ENCODE measurements at places on chromosomes 12 and 14.

DNA sequence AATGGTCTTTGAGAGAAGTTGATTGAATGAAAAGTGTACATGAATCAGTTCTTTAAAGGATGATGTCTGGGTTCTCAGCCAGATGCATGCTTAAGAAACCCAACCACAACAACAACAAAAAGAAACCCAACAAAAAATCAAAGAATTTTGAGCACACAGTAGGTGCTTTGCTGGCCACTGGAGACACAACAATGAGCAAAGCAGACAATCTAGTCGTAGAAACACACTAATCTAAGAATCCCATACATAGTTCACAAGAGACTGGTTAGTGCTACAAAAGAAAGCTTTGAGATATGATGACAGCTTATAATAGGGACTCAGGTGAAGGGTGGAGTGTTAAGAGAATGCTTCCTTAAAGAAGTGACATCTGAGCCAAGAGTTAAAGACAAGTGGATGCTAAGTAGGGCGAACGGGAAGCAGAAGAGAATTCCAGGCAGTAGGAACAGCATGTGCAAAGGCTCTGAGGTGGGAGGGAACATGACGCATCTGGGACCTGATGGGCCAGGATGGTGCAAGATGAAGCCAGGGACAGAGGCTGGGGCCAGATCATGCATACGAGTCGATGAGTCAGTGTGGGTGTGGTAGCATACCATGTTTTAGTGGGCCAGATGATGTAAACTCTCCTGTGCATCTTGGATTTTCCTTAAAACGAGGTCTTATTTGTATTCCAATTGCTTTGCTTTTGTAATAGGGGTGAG, 4.6 kb upstream of the HIP1R start:
- DNase-seq, result no peak

- no peak for DNase-seq
These were observed 38.5 kb downstream of the TMEM120B start for GRCh38 chr12:121751034-121751433.

DNA sequence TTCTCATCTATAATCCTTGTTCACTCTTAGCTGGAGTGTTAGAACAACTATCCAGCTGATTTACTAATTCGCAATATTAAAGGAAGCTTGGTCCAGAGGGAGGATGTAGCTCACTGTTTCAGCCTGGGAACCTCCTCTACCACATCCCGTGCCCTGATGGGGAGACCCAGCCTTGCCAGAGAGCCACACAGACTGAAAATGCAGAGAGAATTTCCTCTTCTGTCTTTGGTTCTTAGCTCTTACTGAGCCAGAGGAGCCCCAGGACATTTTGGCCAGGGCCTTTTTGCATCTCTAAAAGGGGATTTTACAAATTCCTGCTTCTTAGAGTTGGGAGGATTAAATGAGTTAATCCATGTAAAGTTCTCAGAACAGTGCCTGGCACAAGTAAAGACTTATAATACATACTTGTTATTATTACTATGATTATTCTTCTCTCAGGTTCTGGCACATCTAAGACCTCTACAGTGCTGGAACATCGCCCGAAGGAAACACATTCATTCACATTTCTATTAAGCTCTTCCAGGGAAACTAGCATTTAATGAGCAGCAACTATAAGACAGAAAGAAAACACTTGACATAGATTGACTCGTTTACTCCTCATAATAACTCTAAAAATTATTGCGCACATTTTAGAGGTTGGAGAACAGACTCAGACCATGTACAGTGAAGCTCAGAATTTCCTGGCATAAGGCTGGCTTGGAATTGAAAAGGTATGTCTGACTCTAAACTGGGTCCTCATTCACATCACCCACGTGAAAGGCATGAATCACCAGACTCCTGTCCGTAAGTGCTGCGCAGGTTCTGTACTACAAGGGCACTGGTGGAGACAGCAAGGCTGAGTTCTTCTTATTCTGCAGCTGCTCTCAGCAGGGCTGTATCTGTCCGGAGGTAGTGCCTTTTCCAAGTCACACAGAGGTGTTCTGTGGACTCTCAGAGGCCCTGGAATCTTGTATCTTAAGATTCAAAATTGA, 27.8 kb upstream of the AEBP2 start:
- DNase-seq, result no peak

GRCh38 chr12:93032758-93033157, 103.7 kb upstream of the EEA1 start:
- DNase-seq, result no peak

- DNase-seq, result no peak
These were observed 46.6 kb upstream of the PAPOLA start for GRCh38 chr14:96455588-96455987.

GRCh38 chr12:9071969-9072368, 43.8 kb downstream of the A2M start:
- no peak for DNase-seq

DNA sequence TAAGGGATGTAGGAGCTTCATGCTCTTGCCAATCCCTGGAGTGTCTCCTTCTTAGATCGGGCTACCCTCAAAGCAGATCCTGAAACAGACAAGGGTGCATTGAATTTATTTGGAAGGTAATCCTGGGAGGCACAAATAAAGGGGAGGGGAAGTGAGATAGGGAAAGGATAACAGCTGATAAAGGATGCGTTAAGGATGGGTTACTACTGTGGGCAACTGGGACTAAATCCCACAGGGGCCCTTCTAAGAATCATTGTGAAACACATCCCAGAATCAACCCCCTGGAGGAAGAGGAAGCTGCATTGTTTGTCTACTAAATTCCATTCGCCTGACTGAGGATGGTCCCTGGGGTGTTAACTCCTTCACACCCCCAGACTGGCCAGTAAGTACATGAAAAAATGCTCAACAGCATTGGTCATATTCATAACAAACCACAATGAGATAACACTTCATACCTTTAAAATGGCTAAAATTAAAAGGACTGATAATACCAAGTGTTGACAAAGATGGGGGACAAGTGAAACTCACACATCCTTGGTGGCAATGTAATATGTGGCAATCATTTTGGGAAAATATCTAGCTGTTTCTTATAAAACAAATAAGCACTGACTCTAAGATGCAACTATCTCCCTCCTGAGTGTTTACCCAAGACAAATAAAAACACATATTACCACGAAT, 37.0 kb upstream of the CMKLR1 start:
- DNase-seq, result no peak

DNA sequence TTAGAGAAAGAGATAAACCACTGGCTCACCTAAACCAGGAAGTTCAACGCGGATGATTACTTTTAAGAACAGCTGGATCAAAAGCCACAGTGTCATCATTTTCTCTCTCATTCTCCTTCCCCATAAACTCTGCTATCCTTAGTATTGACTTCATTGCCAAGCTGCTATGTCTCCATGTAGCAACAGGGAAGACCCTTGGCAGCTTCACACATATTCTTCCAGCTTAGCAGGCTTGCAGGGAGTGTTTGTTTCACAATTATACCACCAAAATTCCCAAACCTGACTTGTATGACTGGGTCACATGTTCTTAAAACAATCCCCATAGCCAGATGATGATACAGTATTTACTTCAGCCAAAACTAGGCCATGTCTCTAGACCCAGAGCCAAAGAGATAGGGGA, 235.5 kb downstream of the PAWR start:
- DNase-seq, result no peak

- no peak for DNase-seq
These were observed 266.4 kb downstream of the NAV3 start for GRCh38 chr12:78096909-78097597.

- DNase-seq, result no peak
These were observed 37.0 kb upstream of the ANO2 start for GRCh38 chr12:5982106-5982505.

- DNase-seq, result no peak
These were observed 286.4 kb downstream of the PCNX1 start for GRCh38 chr14:71193663-71194062.

DNA sequence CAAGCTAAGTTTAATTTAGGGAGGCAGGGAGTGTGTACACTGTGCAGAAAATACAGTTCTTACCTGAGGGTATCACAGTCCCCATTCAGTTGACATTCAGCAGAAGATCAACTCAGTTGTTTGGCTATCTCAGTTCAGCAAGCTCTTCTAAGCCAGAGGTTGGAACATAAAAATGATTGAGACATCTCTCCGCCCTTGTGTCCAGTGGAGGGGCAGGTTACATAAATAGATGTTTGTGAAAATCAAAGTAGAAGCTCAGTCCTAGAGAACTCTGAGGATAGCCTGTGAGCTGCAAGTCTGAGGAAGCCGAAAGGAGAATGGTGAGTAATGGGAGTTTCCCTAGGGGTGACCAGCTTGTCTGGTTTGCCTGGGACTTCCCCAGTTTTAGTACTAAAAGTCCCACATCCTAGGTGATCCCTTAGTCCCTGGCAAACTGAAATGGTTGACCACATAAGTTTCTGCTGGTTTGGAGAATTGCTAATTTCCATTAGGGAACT, 251.4 kb upstream of the ATP2B1 start:
- peak; percentile 36 for DNase-seq

DNA sequence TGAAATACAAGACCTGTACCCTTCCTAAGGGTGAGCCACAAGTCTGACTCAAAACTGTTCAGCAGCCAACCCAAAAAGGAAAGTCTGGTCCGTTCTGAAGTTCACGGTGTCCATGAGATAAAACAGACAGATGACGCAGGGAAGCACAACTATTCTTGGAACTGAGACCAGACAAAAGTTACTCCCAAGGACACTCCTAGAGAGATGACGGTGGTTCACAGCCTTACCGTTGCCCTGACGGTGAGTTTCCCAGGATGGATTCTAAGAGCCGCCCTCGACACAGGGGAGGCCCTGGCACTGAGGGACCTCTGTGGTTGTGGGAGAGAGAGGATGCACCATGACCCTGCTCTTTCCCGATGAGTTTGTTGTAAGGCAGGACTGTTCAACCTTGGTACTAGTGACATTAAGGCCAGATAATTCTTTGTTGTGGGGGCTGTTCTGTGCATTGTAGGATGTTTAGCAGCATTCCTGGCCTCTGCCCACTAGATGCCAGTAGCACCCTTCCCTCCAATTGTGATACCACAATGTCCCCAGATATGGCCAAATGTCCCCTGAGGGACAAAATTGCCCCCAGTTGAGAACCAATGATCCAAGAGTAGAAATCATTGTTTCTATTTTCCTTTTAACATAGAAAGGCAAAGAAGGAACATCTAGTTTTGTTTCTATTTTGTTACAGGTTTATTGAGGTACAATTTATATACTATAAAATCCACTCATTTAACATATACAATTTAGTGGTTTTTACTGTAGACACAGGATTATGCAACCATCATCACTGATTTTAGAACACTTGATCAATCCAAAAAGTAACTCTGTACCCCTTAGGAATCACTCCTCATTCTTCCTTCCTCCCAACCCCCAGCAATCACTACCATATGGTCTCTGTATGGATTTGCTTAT, 23.0 kb downstream of the OR10P1 start:
- no peak for DNase-seq

GRCh38 chr12:9049520-9050133, 60.3 kb downstream of the KLRG1 start:
- no peak for DNase-seq

GRCh38 chr12:108722992-108723766, 8.1 kb downstream of the CORO1C start:
- DNase-seq, result no peak

DNA sequence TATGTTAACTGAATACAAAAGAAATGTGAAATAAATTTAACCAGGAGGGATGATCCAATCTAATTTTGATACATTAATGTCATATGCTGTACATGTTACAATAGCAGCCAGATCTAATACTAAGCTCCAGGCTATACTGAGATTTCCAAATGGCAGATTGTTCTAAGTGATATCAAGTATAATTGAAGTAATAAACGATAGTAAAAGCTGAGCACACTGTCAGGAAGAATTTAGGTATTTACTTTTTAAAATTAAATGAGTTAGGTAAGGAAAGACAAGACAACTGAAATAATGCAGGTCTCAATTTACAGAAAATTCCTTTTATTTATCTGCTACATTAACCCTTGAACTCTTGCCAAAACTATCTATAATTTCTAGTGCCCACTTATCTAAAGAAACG, 39.9 kb downstream of the INSM2 start:
- DNase-seq, result no peak

DNA sequence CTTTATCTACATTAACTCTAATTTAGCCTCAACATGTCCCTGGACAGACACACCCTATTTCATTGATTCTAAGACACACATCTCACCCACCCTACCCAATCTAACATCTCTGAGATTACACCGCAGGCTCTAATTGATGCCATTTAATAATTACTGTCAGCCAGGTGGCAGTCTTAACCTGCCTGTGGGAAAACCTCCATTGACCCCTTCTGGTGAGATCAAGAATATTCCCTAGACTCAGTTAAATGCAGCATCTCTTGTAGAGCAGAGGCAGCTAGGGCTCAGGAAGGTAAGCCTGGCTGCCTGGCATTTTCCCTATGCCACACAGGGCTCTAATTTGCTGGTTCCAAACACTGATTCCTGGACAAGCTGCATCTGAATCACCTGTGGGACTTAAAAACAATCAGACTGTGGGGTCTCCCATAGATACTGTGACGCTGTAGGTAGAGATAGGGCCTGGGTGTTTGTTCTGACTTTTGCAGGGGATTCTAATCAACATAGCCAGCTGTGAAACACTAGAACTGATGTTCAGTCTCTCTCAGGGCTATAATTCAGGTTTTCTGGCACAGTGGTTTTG, 14.3 kb downstream of the MCRS1 start:
- no peak for DNase-seq

DNA sequence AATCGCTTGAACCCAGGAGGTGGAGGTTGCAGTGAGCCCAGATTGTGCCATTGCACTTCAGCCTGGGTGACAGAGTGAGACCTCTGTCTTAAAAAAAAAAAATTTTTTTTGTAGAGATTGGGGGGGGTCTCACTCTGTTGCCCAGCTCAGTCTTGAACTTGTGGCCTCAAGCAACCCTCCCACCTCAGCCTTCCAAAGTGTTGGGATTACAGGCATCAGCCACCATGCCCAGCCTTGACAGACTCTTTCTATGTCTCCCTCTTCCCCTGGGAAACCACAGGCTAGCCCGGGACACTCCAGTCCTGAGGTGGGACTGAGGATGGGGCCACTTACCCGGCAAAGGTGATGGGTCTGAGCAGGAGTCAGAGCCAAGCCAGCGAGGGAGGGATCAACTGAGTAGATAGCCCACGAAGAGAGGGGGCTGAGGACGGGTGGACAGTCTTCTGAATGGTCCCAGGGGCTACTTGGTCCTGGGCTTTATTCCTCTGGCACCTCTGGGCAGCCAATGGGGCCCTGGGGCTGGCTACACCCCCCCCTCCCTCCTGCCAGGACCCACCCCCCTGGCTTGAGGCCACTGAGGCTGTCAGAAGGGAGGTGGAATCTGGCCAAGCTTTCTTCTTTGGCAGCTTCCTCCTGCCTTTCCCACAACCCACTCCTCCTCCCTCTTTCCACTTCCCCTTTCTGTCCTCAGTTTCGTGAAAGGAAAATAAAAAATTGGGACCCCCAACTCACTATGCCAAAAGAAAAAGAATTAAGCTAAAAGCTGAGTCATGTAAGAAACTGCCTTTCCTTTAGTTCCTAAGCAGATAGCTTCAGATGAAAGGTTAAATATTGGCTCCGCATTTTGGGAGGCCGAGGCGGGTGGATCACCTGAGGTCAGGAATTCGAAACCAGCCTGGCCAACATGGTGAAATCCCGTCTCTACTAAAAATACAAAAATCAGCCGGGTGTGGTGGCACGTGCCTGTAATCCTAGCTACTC, at the start of gene SDS:
SDS (minus strand) TSS at position 453 of the 981 bp plus-strand sequence. CDS start 4,179 bp downstream, outside the sequence.
- DNase-seq, result no peak

GRCh38 chr12:48459259-48459658, 13.1 kb upstream of the ANP32D start:
- no peak for DNase-seq

- no peak for DNase-seq
These were observed 392.7 kb downstream of the GALC start for GRCh38 chr14:87600240-87600639.

Data from activated CD4-positive, alpha-beta T cell treated with anti-CD3 and anti-CD28 coated beads, Interleukin-2, amount 50 U/mL, for 48 hours (primary cell).